ENCODE measurements at places on chromosomes 6 and 20.

- no peak for DNase-seq
These were observed 8.8 kb upstream of the FBXO30 start for GRCh38 chr6:145823328-145823944.

- DNase-seq = no peak
These were observed 237.5 kb upstream of the TAB2 start for GRCh38 chr6:149079911-149080491.

GRCh38 chr6:80886475-80886874 lies 780.0 kb downstream of the BCKDHB start:
- no peak for DNase-seq

GRCh38 chr6:105560611-105561066 lies 157.8 kb upstream of the PREP start:
- no peak for DNase-seq

GRCh38 chr6:80725156-80725930 lies 618.9 kb downstream of the BCKDHB start:
- no peak for DNase-seq

DNA sequence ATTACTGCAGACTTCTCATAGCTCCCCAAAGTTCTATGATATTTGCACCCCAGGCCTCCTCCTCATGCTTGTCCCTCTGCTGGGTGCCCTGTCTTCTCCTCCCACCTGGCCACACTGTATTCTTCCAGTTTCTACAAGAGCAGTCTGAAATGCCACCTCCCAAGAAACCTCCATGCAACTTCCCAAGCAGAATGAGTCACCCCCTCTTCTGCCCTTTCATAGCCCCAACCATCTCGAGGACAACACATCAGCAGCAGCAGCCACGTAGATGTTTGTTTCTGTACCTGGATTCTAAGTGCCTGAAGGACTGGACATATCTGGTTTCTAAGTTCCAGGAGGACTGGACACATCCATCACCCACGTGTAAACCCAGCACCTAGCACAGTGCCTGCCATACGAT lies 6.6 kb upstream of the ULBP2 start:
- no peak for DNase-seq

DNA sequence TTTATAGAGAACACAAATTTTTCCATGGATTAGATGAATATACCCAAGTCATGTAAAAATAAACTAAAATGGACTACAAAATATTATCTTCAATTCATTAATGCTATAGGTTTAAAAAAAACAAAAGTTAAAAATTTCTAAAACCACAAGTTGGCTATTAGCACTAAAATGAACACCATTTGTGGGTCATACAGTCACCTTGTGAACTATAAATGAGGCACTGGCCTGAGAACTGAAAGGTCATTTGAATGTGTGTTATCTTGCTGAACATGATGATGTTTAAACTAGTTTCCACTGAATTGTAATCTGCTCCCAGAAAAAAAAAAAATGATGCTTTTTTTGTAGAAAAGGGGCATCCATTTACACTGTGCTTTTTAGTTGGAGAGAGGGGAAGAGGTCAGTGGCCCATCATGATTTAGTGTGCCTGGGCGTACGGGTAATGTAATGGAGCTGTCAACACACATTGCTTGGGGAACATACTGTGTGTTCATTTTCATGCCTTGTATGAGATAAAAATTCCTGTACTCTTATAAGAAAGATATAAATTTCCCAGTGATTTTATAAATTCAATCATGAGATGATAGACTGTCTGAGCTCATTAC lies 96.6 kb upstream of the FKBP1C start:
- no peak for DNase-seq

GRCh38 chr20:57428324-57429158 lies 37.3 kb downstream of the RBM38 start:
- no peak for DNase-seq

DNA sequence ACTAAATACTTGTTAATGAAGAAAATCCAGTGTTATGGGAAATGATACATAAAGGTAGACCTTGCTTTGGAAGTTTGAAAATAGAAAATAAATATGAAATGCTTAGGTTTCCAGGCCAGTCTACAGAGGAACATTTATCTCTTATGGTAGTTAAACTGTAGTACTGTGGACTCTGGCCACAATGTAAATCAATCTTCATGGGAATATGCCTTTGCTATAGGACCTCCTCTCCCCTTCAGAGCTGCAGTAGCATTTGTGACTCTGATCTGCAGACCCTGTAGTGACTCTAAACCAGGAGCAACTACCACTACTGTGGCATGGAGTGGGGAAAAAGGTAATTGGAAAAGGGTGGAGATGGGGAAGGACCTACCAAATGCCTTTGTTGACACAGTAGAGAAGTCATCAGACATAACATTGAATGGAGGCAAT lies 4.5 kb downstream of the HSPA1A start:
- no peak for DNase-seq

GRCh38 chr6:39804466-39805065 lies 12.4 kb downstream of the DAAM2 start:
- no peak for DNase-seq

GRCh38 chr6:4358414-4359107 lies 223.2 kb upstream of the ECI2 start:
- DNase-seq = no peak

GRCh38 chr6:42896178-42896719 lies 16.8 kb downstream of the RPL7L1 start:
- DNase-seq = no peak

DNA sequence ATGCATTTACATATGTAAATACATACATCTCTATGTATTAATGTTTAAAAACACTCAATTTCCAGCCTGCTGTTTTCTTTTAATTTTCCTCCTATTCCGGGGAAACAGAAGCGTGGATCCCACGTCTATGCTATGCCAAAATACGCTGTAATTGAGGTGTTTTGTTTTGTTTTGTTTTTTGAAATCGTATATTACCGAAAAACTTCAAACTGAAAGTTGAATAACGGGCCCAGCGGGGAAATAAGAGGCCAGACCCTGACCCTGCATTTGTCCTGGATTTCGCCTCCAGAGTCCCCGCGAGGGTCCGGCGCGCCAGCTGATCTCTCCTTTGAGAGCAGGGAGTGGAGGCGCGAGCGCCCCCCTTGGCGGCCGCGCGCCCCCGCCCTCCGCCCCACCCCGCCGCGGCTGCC lies 355 bp upstream of the BMP2 start:
- DNase-seq = no peak

DNA sequence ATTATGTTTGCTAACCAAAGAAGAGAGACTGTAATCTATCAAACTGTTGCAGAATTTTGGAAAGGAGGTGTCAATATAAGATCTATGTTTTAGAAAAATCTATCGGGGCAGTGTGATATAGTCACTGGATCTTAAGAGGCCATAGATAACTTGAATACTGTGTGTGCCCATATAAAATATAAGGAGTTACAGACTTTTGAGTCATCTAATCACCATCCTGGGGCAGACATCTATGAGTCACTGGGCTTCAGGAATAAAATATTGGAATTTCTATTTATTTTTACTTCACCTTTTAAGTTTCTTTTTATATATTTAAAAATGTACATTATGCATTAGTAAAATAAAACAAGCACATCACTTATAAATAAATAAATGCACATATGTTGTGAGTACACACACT lies 509.3 kb upstream of the MAN1A1 start:
- DNase-seq = no peak

DNA sequence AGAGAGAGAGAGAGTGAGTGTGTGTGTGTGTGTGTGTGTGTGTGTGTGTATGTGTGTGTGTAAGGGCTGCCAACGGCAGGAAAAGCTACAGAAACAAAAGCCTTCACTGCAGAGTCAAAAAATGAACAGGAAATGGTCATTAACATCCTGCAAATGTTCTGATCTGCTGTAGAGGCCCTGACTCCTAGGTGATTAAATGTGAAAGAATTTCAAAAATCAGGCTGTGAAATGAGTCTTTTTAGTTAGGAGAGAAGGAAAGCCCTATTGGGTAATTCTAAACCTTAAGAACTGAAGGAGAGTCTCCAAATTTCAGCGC lies 166.5 kb upstream of the MYLIP start:
- no peak for DNase-seq

All from activated CD4-positive, alpha-beta T cell treated with anti-CD3 and anti-CD28 coated beads, Interleukin-2, amount 50 U/mL, for 4 hours (primary cell).